ENCODE measurements at places on chromosomes 13 and 19.

- DNase-seq, result no peak
Measured at GRCh38 chr19:14375055-14375581, 6.1 kb upstream of the ADGRE5 start.

- DNase-seq, result no peak
Measured at GRCh38 chr13:28258417-28258816, 120.1 kb downstream of the PAN3 start.

GRCh38 chr13:86601351-86601750 lies 802.1 kb upstream of the SLITRK6 start:
- DNase-seq, result no peak

- DNase-seq, result no peak
Measured at GRCh38 chr19:33197591-33198000, 3.5 kb downstream of the LRP3 start.

DNA sequence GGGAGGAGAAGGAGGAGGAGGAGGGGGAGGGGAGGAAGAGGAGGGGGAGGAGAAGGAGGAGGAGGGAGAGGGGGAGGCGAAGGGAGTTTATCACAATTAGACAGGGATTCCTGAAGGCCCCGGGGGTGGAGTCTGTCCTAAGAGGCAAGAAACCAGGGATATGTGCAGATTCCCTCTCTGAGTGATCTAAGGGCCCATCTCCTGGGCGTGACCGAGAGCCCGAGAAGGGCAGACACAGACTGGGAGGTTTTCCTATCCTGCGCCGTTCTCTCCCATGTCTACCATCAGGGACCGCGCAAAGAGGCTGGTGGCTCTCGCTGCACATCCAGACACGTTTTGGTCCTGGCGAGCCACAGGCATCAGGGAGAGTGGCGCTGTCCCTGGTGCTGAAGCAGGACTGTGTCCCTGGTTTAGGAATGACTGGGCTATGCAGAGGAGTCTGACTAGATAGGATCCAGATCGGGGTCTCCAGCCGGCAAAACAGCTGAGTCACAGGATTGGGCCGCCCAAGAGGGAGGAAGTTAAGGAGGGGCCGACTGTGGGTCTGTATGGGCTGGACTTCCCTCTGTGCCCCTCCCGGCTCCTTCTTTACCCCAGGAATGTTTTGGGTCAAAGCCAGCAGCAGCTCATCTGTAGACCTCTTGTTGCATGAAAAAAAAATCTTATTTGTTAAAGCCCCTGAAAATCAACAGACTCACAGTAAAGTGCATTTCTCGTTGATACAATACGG lies 17.9 kb upstream of the ZNF175 start:
- peak; percentile 84 for DNase-seq

GRCh38 chr13:105139048-105139379 lies 1396.4 kb downstream of the EFNB2 start:
- DNase-seq, result no peak

DNA sequence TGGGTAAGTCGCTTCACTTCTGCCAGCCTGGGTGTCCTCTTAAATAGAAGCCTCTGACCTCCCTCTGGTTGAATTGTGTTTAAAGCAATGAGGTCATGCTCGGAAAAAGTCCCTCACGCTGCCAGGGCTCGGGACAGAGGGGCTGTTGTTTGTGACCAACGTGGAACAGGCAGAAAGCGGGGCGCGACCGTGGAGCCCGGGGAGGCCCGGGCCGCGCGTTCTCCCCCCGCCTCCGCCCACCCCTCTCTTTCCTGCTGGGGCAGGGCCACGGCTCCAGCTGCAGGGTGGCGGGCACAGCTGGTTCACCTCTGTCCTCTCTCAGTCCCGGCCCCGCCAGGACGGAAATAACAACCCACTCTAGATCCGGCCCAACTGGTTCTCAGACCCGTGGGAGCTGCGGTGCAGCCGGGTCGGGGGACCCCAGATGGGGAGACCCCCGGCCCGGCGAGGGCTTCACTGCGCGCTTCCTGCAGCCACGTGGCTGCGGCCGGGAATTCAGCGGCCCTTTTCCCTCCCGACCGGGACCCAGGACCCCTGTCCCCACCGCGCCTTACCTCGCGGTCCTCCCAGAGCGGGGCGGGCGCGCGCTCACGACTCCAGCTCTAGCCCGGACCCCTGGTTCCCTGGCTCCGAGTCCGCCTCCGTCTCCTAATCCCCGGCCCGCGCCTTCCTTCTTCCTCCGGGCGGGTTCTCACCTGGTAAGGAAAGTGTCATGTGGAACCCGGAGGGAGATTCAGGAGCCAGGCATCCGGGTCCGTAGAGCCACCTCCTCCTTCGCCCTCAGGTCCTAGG lies 1.9 kb downstream of the CDC42EP5 start:
- no peak for DNase-seq

GRCh38 chr13:45280751-45281634 lies 60.0 kb downstream of the TPT1 start:
- DNase-seq, result peak; percentile 30

DNA sequence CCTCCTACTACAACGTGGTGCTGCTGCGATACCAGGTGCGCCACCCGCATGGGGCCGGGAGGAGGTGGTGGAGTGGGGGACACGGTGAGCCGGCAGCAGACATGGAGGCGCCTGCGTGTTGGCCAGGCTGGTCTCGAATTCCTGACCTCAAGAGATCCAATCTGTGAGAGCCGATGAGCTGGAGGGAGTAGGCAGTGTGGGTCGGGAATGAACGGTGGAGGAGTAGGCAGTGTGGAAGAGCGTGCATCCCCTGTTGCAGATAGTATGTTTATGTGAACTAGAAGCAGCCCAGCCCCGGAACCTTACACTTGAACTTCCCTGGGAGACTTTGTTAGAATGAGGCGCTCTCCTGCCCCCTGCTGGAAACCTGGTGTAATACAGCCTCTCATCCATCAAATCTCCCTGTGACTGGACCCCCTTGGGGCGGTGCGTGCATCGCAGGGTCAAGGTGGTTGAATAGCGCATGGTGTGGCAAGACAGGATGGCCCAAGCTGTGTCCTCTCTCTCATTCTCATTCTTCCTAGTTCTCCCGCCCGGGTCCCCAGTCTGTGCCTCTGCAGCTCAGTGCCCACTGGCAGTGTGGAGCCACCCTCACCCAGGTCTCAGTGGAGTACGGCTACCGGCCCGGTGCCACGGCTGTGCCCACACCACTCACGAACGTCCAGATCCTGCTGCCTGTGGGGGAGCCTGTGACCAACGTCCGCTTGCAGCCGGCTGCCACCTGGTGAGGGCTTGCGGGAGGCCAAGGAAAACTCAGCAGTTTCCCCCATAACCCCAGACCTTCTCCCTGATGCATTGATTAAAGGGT lies 10.5 kb upstream of the B3GNT3 start:
- DNase-seq, result peak; percentile 63

DNA sequence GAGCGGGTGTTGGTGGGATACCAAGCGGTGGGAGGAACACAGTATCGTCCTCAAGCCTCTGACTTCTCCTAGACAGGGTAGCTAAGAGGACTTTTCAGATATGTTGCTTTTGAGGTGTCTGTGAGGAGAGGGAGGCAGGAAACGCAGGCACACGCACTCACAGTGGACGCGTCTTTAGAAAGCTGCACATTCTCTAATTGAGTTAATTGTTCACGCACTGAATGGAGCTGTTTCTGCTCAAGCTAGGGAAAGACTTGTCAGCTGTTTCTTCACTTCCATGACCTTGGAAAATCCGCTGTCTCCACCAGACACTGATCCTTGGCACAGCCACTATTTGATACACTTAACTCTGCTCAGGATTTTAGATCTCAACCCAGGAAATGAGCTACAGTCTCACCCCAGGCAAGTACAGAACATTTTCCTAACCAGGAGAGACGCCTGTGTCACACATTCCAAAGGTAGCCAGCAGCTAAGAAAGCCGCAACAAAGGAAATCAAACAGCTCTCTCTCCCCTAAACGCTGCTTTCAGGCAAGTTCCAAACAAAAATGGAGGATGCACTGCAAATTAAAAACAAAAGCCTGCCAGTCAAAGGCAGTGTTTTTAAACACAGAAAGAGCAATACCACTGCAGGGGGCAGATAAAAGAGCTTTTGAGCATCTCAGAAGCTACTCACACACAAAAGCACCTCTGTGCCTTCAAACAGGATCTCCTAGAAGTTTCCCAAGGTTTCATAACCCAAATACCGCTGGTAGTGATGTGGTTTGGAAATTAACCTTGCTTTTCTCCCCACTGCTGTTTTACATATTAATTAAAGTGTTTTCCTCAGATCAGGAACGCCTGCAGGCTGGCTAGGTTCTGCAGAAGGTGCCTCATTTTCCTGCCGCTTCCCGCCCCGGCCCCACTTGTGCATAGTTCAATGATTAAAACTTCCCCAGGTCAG lies 57.3 kb downstream of the IRS2 start:
- DNase-seq, result no peak

GRCh38 chr13:50200569-50200968 lies 185.3 kb downstream of the KCNRG start:
- no peak for DNase-seq

GRCh38 chr19:2208975-2209374 lies 27.2 kb downstream of the PLEKHJ1 start:
- DNase-seq, result no peak

DNA sequence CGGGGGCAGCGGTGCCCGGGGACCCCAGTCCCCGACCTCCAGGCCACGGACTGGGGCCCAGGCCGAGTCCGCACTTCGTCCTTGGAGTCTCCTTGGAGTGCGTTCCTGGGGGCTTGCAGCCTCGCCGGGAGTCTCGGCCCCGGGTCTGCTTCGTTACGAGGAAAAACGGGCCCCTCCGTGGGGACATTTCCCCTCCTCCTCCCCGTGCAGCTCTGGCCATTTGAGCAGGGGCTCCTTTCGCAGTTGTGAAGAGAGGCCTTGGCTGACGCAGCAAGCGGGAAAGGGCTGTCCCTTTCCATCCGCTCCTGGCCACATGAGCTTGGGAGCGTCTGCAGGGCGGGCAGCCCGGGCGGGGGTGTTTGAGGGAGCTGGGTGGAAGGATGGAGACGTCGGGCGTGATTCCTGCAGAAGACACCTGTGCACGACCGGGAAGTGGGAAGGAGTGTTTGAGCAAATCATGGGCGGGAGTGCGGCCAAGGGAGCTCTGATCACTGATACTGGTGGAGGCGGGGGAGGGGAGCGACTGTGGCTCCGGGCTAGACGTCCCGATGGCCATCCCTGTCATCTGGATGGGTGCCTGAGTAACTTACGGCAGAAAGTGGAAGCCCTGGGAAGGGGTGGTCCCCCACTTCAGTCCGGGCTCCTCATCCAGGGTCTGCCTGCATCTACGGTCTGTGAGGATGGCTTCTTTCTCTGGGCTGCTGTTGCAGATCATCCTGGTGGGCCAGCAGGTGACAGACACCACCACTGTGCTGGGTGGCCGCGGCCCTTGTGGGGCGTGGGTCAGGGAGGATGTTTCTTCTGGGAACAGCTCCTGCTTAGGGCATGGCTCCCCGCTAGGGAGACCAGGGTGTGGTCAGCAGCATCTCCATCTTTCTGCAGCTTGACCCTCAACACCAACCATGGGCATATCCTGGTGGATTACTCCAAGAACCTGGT lies 736 bp downstream of the GPI start:
- DNase-seq, result no peak

DNA sequence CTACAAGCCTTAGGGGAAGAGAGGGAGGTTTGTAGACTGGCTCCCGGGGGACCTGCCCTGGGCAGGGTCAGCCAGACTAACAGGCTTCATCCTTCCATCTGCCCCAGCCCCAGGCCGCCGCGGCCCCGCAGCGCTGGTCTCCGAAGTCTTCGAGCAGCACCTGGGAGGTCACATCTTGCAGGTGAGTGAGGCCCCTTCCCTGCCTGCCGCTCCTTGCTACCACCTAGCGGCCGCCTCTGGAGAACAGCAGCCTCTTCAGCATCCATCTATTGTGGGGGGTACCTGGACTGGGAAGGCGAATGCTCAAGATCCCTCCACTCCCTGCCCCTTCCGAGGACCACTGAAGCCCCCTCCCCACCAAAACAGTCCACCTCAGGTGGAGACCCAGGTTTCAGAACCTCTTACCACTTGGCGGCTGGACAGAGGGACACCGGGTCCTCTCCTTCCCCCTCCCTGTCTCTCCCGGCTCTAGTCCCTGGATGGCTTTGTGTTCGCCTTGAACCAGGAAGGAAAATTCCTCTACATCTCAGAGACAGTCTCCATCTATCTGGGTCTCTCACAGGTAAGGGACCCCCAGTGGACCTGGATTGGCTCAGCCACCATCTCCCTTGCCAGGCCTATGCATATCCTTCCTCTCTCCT lies 12.7 kb downstream of the NPAS1 start:
- DNase-seq, result no peak

DNA sequence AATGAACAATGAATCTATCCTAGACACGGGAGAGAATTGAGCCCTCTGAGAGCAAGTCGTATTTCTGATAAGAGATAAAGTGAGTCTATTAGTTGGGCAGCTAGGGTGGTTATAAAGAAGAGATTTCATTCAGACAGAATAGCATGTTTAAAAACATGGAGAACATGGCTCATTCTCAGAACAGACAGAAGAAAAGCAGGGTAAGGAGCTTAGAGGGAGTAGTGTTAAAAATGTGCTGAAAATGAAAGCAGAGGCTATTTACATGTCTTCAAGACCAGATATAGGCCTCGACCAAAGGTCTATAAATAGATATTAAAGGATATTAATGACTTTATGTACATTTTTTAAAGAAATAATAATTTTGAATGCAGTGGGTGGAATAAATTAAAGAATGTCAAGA lies 149.5 kb downstream of the SLITRK1 start:
- DNase-seq, result no peak

GRCh38 chr19:35860818-35861639 lies 4.3 kb downstream of the KIRREL2 start:
- no peak for DNase-seq

- DNase-seq, result no peak
Measured at GRCh38 chr19:425056-425455, 16.1 kb upstream of the C2CD4C start.

GRCh38 chr13:108760541-108760940 lies 131.1 kb downstream of the MYO16 start:
- DNase-seq, result no peak

DNA sequence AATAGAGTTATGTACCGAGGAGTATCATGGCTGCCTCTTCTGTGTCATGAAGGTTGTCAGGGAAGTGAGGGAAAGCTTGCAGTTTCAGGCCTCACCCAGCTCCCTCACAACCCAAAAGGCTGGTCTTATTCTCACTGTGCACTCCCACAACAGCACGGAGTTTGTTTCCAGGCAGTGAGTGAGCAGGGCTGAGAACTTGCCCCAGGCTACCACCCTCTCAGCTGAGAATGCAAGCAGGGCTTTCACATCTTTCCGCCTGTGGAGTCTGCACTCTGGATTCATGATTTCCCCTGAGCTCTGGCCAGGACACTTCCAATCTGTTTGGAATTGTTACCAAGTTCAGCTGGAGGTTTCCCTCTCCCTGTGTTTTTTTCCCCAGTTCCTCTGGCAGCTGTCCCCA lies 2284.7 kb upstream of the PCDH20 start:
- no peak for DNase-seq

GRCh38 chr13:67107979-67108378 lies 122.2 kb downstream of the PCDH9 start:
- no peak for DNase-seq

DNA sequence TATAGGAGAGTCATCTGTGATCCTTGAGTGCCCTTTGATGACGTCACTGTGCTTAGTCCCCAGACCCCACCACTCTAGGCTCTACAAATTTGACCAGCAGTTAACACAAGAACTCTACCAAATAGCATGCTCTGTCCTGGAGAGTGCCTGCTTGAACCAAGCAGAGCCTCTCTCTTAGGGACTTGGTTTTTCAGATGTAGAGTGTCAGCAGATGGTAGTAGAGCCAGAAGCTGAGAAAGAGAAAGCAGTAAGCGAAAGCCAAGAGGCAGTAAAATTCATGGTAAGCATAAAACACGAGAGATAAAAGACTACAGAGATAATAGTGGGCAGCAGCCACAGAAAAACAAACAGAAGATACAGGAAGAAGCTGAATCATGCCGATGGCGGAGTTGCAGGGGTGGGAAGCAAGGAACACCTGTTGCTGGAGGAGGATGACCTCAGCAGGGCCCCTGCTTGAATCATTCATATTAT lies 193.3 kb downstream of the SLC7A1 start:
- DNase-seq, result no peak
